ENCODE measurements at places on chromosomes 13 and 19.

GRCh38 chr13:51221674-51222036 is 543 bp upstream of the FAM124A start:
- DNase-seq = no peak

DNA sequence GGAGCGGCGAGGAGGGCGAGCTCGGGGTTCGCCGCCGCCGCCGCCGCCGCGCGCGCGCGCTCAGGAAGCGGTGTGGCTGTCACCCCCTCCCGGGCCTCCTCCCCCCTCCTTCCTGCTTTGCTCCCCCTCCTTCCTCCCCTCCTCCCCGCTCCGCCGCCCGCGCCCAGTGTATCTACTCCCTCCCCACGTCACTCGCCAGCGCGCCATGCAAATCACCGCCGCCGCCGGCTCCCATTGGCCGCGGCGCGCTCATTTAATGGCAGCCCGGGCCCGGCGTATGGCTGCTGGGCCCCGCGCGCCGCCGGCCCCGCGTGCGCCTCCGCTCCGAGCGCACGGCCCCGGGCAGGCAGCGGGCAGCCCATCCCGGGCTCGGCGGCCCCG is 335 bp upstream of the SOX1 start:
- DNase-seq = no peak

DNA sequence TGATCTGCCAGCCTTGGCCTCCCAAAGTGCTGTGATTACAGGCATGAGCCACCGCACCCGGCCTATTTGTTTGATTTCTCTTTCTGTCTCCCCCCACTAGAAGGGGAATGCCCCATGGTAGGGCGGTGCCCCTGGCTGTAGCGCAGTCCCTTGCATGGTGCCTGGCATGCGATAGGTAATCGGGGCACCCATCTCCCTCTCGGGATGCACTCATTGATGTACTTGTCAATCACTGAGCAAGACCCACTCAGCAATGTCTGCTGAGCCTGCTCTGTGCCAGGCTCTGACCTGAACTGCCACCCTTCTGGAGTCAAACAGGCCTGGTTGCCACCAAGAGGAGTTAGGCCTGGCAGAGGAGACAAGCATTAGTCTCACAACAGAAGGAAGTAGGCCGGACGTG is 19.8 kb downstream of the DNM2 start:
- DNase-seq = no peak

- DNase-seq = no peak
These were observed 12.5 kb downstream of the TEX30 start for GRCh38 chr13:102761071-102761470.

- no peak for DNase-seq
These were observed 1459.3 kb downstream of the UQCRFS1 start for GRCh38 chr19:27753622-27754021.

DNA sequence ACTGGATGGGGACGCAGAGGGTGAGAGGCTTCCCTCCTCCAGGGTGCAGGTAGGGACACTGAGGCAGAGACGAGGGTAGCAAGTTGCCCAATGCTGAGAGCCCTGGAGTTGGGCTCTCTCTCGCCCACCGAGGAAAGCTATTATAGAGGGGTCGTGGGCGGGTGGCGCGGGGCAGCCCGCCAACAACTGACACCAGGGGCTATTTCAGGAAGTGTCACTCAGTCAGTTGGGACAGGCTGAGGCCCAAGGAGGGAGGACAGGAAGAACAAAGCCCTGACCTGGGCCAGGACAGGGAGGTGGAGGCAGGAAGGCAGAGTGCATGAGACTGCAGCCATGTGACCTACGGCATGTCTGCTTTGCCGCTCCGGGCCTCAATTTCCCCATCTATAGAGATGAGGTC is 29.9 kb downstream of the TINCR start:
- no peak for DNase-seq

DNA sequence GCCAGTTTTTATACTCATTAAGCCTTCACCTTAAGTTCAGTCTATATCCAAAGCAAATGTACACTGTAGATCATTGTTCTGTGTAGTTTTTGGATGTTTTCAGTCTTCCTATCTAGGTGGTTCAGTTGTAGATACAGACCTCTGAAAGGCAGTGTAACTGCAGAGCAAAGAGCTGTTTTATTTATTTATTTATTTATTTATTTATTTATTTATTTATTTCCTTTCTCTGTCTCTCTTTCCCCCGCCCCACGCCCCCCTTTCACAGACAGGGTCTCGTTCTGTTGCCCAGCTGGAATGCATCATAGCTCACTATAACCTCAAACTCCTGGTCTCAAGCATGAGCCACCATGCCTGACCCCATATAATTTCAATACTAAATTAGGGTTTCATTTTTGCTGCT is 281.8 kb upstream of the KLHL1 start:
- no peak for DNase-seq

DNA sequence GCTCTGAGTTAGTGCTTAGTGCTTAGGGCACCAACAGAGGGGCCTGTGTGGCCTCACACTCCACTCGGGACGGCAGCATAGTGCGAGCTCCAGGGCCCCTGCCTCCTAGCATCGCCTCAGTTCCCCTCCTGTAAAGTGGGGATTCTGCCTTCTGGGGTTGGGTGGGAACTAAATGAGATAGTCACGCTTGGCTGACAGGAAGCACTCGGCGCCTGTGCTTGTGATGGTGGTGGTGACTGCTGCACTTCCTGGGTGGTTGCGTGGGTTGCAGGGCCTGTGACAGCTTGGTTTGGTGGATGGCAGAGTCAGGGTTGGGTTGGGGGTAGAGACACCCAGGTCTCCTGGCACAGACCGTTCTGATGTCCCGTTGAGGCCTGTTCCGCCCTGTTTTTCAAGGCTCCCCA is 7.7 kb downstream of the PLEKHF1 start:
- no peak for DNase-seq

DNA sequence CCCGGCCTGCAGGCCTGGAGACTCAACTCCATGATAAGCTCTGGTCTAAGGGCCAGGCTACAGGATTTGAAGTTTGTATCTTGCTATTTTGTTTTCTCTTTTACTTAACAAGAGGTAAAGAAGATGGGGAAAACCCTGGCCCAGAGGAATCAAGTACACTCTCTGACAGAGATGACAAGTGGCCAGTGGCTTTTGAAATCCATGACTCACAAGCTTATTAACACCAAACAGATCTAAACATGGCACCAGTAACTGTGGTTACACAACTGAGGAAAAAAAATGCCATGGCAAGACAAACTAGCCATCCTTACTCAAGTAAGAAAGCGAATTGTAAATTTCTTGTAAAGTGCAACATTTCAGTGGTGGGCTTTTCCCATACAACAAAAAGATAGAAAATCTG is 72.6 kb upstream of the SERTM1 start:
- DNase-seq = no peak

DNA sequence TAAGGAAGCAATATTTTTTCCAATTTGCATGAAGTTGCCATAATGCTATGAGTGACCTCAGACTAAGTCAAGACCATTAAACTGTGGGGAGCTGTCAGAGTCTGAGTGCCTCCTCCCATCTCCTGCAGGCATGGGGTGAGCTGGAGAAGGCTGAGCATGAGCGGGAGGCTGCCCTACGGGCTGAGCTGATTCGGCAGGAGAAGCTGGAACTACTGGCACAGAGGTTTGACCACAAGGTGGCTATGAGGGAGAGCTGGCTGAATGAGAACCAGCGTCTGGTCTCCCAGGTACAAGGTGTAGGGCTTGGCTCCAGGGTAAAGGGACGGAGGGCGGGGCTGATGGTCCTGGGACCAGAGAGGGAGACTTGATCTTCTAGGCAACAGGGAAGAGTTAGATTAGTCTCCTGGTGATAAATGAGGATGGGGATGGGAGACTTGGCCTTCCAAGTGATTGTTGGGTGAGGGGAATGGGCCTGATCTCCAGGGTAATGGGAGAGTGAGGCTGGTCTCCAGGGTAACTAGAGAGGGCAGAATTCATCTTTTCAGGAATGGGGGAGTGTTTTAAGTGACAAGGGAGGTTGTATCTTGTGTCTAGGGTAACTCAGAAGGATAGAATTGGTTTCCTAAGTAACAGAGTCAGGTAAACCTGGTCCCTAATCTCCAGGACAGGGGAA is 36.0 kb downstream of the SPTBN4 start:
- no peak for DNase-seq

- DNase-seq = no peak
These were observed 9.6 kb downstream of the PRR22 start for GRCh38 chr19:5774921-5775320.

GRCh38 chr13:45339867-45340266 is 1.1 kb downstream of the TPT1 start:
- DNase-seq = no peak

GRCh38 chr13:87827479-87827878 is 156.3 kb downstream of the SLITRK5 start:
- no peak for DNase-seq

DNA sequence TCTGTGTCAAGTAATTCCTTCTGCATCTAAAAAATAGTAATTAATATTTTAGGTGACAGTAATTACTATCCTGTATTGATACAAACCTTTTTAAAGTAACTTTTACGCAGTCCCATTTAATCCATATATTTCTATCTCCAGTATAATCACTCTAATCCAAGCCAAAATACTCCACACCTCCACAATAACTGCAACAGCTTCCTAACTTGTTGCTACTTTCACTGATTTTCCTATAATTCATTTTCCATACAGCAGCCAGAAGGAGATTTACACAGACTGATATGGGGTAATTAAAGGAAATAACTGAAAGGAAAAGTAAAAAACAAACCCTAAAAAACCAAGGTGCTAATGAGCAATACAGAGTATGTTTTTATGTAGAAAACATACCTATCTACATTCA is 64.9 kb downstream of the RBM26 start:
- DNase-seq = no peak

DNA sequence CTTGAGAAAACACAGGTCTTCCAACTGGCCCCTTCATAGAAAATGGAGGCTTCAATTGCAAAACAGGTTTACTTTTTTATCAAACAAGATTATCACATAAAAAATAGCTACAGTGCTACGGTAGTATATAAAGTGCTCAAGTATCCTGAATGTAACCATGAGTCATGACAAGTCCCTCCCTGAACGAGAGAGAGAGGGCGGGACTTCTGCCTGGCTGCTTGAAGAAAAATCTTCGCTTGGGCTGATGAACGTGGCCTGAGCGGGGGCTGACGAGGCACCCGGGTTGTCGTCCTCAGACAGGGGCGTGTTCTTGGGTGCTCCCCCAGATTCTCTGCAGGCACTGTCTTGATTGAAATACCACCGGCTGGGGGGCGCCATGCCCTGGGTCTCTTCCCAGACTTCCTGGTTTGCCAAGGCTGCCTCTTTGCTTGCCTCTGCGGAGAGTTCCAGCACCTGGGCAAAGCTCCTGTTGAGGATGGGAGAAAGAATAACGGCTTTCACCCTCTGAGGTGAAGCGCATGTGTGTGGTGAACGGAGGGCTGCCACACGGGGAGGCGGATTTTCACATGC is 23.2 kb upstream of the CPAMD8 start:
- no peak for DNase-seq

DNA sequence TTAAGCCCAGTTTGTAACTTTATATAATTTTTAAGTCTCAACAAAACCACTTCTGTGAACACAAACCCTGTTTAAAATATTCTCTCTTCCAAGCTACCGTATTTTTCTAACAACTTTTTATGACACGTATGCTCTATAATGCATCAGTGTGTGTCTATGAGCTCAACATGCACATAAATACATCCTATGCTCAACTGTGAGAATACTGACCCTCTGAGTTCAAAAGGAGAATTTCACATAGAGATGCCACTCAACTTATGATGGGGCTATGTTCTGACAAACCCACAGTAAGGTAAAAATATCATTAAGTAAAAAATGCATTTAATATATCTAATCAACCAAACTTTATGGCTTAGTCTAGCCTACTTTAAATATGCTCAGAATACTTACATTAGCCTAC is 1139.7 kb upstream of the SPRY2 start:
- DNase-seq = no peak

DNA sequence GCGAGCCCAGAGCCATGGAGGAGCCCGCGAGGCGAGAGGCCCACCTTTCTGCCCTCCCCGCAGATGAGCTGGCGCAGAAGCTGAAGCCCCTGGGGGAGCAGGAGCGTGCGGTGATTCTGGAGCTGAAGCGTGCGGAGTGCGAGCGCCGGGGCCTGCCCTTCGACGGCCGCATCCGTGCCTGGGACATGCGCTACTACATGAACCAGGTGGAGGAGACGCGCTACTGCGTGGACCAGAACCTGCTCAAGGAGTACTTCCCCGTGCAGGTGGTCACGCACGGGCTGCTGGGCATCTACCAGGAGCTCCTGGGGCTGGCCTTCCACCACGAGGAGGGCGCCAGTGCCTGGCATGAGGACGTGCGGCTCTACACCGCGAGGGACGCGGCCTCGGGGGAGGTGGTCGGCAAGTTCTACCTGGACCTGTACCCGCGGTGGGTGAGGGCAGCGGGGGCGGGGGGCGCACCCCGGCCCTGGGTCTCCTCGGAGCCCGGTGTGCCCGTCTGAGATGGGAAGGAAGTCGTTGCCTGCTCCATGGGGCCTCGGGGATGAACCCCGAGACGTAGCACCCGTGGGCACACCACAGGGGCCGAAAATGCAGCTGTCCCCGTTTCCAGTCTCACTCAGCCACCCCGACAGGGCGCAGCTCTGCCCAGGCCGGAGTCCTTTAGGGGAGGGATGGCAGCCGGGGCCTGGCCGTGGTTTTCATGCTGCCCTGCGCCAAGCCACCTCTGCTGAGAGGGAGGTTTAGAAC is 12.1 kb upstream of the ZNF554 start:
- no peak for DNase-seq

DNA sequence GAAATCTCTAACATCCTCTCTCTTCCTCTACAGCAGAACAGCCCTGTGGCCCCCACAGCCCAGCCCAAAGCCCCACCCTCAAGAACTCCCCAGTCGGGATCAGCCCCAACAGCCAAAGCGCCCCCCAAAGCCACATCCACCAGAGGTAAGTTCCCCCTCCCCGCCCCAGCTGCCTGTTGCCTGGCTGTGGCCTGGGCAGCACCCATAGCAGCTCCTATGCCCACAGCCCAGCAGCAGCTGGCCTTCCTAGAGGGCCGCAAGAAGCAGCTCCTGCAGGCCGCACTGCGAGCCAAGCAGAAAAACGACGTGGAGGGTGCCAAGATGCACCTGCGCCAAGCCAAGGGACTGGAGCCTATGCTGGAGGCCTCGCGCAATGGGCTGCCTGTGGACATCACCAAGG is 14.5 kb downstream of the CC2D1A start:
- no peak for DNase-seq

DNA sequence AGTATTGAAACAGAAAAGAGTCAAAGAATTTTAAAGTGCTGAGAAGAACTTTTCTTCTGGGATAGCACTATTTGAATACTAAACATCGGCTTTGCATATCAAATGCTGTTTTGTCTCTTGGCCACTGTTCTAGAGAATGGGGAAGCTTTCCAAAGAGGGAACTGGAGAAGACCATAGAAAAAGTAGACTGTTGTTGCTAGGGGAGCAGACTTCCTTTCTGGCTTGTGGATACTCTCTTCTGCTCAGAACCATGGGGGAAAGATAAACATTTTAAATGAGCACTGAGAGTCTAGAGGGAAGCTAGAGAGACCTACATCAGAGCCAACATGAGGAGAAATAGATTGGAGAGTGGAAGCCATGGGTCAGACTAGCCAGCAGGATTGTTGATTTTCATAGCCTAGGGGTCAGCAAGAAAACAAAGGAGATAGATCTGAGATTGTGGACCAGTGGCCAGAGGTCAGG is 315.7 kb downstream of the KCTD12 start:
- DNase-seq = no peak

- DNase-seq = no peak
These were observed 350.8 kb downstream of the MYO16 start for GRCh38 chr13:108980237-108980636.

- no peak for DNase-seq
These were observed 29.4 kb downstream of the RFXAP start for GRCh38 chr13:36848199-36848982.

- DNase-seq = no peak
These were observed 13.6 kb downstream of the C13orf42 start for GRCh38 chr13:51097353-51098043.

- no peak for DNase-seq
These were observed 110.1 kb upstream of the RXFP2 start for GRCh38 chr13:31629085-31629780.

GRCh38 chr13:40762849-40763248 is 8.1 kb downstream of the MRPS31 start:
- no peak for DNase-seq

All from bone marrow (tissue), 2 donors.